CD4-positive, alpha-beta T cell treated with Interleukin-2 at 100 ng/mL for 4 hours (primary cell): ENCODE measurements at places on chromosomes 6 and 20.
A peak's percentile ranks its signal among the peaks of the same experiment; 100 is the strongest.

- no peak for DNase-seq
Measured at GRCh38 chr6:7048894-7049293, 58.9 kb upstream of the RREB1 start.

GRCh38 chr6:140538926-140539325 is 1164.5 kb upstream of the CITED2 start:
- DNase-seq = no peak

DNA sequence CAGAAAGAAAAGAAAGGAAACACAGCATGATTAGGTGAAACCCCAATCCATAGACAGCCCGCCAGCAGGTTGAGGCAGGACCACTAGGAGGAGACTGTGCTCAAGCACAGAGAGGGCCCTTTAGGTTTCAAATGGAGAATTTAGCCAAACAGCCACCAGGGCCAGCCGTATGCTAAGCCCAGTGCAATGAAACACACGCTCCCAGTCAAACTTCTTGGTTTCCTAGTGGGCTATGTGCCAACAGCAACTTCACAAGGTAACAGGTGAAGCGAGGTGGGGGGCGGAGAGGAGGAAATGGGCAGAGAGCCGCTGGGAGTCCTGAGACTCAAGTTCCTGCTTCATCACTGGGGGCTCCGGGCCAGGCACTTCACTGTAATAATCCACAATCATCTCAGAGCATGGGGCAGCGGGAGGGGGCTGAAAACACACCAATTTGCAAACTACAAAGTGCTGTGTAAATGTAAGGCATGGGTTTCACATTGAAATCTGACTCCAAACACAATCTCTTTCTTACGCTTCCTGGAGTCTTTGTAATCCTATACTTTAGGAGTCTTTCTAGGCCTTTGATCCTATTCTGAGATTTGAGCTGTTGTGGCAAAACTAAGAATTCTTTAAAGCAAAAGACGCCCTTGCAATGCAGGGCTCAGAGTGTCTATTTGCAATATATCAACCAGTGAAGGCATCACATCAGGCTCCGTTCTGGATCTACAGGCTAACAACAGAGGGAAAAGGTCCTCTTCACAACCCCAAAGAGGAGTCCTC is 117.3 kb downstream of the OPRM1 start:
- peak; percentile 76 for DNase-seq

GRCh38 chr20:52978851-52979250 is 6.7 kb downstream of the TSHZ2 start:
- DNase-seq = no peak

- no peak for DNase-seq
Measured at GRCh38 chr6:19135706-19136105, 701.5 kb upstream of the ID4 start.

DNA sequence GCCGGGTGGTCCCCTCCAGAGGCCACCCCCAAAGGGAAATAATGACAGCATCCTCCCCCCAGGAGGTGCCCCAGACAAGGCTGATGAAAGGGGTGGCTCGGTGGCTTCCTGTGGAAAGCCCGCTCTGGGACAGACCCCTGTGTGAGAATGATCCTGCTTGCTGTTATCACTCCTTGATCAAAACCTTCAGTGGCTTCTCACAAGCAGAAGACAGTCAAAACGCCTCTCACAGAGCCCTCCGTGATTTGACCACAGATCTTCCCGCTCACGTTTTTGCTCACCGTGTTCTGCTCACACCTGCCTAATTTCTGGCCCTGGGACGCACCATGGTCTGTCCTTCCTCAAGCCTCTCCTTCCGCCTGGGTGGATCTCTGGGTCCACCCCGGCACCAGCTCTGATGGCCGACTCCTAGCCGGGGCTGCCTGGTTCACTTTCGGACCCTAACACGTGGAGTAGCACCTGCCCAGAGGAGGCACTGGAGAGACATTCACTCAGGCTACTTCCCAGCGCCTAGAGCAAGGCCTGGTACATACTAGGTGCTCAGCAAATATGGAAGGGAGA is 210.4 kb downstream of the ANKRD60 start:
- no peak for DNase-seq

DNA sequence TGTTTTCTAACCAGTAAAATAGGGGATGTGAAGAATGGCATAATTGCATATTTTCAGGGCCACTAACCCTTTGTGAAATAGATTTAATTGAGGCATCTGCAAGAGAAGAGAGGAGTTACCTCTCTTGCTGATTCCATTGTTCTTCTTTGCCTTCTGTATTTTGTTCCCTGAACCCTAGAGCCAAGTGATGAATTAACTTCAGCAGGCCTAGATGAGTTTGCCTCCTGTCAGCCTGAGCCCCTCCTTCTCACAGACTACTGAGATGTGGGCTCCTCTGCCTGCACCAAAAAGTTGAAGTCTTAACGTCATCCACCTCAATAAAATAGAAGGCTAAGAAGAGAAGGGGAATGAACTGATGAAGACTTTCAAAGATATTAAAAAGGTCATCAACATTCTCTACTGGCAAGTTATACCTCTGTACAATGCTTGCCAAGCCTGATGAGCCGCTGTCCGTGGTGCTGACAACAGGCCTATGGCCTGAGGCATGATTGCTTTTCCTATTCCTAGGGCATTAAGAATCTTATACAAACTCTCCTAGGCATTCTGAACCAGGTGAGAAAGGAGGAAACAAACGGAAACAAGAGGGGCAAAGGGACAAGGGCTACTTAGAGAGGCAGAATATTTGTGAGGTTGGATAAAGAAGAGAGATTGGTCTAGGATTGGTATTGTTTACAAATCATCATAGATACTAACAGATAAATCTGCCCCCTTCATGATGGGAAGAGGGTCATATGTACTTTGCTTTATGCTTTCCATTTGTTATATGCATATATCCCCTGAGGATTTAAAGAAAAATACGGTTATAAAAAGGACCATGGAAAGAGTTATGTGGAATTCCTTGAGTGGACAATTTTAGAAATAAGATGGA is 46.8 kb downstream of the CD24 start:
- no peak for DNase-seq

GRCh38 chr6:105474234-105474633 is 71.4 kb upstream of the PREP start:
- no peak for DNase-seq

GRCh38 chr20:24747010-24747712 is 201.9 kb upstream of the CST7 start:
- DNase-seq = no peak

DNA sequence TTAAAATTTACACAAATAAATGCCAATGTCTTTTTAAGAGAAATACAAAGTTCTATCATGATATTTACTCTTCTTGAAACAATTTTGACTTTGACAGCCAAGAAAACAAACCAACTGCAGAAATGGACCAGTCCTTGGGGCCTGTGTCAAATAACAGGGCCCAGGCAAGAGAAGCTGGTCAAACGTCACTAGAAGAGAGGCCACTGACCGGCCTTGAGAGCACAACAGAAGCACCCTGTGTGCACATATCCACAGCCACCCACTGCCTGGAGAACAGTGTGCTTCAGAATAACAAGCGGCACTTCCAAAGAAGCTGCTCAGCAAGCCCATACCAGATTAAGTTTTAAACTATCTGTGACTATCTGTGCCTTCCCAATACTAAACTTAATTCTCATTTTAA is 14.8 kb downstream of the APMAP start:
- DNase-seq = no peak

DNA sequence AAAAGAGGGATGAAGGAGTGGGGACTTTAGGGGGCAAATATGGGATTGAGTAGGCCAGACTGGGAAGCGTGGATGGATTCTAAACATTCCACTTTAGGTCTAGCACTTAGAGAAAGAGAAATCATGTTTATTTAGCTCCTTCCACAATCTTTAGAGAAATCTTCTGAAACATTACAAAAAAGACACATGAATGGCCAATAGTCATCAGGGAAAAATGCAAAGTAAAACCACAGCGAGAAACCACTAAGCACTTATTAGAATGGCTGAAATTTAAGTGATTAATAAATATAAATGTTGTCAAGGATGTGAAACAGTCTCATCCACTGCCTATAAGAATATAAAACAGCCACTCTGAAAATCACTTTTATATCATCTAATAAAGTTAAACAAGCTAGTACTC is 46.9 kb downstream of the HLA-A start:
- no peak for DNase-seq

DNA sequence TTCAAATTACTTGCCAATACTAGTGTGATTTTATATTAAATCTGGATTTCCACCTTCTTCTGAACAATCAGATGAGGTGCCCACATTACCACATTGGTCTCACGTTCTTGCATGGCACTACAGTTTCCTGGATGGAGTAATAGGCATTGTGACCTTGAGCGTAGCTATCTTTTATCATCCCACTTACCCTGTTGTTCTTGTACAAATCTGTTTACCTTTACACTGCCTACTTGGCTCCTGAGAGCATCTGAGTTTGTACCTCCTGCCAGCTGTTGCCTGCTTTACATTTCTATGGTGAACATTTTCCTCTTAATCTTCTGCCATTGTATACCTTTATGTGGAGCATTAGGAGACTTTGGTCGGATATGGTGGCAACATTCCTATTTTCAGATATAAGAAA is 90.7 kb downstream of the AKAP7 start:
- no peak for DNase-seq

GRCh38 chr20:59217173-59217572 is 53.6 kb downstream of the ZNF831 start:
- DNase-seq = no peak

DNA sequence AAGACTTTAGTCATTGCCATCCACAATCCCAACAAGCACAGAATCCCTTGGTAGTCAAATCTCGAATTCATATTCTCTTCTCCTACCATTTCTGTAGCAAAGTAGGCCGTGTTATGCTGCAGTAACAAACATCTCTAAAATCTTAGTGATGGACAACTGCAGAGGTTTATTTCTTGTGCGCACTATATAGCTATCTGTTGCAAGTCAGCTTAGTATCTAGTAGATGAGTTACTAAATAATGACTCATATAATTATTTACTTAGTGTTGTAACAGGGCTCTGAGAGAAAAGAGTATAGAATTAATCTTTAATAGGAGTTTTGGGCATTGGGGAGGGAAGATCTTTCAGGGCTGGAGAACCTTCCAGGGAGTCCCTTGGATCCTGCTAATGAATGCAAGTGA is 73.3 kb downstream of the CAP2 start:
- DNase-seq = no peak

- DNase-seq = no peak
Measured at GRCh38 chr6:56692523-56693245, 50.0 kb upstream of the DST start.

- DNase-seq = no peak
Measured at GRCh38 chr6:154404791-154405400, 48.3 kb upstream of the IPCEF1 start.
